DMS79 treated with DMSO at 0.1 percent for 48 hours (cell line): ENCODE measurements at places on chromosomes 11 and 22.

DNA sequence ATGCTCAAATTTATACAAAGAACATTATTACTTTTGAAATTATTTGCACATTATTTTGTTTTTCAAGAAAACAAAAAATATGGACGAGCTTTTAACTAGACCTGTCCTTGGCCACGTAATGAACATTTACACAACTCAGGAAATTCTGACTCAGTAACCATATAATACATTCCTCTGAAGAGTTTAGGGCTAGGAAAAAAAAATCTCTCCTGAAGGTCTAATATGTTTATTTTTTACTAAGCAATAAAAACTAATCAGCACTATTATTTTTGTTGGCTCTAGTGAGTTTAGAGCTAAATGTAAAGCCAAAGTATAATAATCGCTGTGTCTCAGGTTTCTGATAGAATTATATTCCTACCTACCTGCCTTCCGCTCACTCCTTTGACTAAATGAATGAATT lies 187.5 kb downstream of the SWAP70 start:
- DNase-seq, result no peak

DNA sequence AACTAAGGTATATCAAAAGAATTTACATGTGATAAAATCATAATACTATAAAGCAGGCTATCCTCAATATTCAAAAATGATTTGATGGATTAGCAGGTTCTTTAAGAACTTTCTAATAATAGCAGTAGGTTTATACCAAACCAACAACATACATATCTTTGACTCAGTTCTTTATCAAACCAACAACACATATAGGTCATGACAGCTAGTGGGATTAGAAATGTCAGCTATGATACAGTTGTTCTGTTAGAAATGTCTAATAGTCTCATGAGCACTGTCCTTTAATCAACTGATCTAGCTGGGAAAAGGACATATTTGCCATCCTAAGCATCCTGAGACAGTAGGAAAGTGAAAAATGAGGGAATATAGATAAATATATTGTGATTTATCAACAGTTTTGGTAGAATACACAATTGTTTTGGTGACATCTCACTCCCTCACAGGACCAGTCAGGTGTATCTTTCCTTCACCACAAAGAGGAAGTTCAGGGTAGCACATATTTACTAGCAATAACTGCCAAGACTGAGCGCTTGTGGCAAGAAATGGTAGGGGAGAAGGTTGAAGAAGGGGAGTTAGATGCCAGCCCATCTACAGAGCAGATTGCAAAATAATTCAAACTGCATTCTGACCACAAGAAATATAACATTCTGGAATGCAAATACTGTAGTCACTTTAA lies 90.8 kb upstream of the APOA1 start:
- DNase-seq, result no peak

DNA sequence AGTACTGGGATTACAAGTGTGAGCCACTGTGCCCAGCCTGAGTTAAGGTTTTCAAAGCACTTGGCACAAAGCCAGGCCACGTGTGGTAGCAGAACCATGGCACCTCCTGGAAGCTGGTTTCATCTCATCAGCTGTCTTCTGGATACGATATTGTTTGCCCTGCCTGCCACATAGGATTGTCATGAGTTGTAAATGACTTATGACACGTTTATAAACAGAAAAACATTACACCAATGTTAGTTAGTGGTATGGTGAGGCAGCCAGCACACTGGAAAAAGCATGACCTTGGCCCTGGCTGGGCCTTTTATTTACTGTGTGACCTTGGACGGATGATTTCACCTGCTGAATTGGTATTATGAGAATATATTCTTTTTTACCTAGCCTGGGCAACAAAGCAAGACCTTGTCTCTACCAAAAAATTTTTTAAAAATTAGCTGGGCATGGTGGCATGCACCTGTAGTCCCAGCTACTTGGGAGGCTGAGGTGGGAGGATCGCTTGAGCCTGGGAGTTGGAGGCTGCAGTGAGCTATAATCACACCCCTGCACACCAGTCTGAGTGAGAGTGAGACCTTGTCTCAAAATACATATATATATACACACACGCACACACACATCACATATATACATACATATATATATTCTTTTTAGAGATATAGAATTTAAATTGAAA lies 24.0 kb upstream of the MYH9 start:
- DNase-seq, result no peak

- no peak for DNase-seq
These were observed 19.3 kb upstream of the MIEF1 start for GRCh38 chr22:39482768-39483167.

GRCh38 chr11:64787526-64788320 lies 9.4 kb upstream of the SF1 start:
- no peak for DNase-seq

- DNase-seq, result no peak
These were observed 14.1 kb downstream of the PHF21B start for GRCh38 chr22:44995715-44996114.

- DNase-seq, result no peak
These were observed 85.8 kb downstream of the SERGEF start for GRCh38 chr11:17927041-17927440.

GRCh38 chr11:48008951-48009270 lies 28.6 kb downstream of the PTPRJ start:
- no peak for DNase-seq

DNA sequence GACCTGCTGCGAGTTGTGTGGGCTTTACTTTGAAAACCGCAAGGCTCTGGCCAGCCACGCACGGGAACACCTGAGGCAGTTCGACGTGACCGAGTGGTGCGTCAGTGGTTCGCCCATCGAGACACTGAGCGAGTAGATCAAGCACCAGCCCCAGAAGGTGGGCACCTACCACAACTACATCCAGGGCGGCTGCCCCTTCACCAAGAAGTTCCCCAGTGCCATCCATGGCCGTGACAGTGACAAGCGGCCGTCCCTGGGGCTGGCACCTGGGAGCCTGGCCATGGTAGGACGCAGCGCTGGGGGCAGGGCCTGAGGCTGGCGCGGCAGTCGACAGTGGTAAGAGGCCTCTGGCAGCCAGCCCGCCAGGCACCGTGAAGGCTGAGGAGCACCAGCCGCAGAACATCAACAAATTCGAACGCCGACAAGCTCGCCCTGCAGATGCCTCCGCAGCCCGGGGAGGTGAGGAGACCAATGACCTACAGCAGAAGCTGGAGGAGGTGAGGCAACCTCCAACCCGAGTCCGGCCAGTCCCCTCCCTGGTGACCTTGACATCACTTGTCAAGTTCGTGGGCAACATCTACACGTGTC lies 545.2 kb upstream of the CCDC179 start:
- no peak for DNase-seq

DNA sequence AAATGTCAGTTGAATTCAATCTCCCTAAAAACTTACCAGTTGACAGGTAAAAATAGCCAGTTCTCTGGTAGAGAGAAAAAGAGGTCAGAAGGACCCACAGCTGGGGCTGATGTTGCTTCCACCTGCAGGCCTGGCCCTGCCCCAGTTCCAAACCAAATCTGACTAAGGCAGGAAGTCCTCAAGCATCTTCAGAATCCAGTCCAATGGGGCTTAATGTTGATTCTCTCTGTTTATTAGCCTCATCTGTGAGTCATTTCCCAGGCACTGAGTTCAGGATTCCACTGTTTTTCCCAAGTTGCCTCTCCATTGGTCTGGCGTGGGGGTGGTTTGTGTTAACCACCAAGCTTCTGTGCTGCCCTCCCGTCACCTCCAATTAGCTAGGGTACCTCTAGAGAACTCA lies 601.8 kb downstream of the INSC start:
- DNase-seq, result no peak
